ENCODE measurements at places on chromosomes 2 and 18.

DNA sequence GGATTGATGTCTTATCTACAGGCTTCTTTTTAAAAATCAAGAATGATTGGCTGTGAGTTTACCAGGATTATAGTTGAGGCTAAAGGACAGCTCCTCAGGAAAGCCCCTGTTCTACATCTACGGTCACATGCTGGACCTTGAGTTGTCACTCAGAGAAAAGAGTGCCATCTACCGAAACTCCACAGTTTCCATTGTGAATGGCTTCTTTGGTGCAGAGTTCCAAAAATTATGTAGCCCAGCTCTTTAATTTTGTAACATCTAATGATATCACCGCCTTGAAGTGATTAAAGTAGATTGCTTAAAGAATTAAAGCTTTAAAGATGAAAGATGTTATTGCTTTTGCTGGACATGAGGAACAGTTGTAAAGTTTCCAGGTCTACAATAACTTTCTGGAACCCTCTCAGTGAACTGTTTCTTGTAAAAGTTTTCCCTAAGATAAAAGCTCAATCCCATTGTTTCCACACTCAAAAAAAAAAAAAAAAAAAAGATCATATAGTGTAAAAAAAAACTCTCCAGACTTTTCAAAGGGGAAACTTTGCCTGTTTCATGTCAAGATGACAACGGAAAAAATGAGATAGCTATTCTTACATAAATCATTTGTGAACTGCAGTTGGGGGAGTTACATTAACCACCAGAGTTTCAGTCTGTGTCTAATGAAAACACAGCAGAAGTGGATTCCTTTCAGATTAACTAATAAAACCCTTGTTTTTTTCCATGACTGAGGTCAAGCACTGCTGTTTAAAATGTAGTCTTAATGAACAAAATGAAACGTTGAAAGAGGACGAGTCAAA is 4.3 kb downstream of the COL3A1 start:
- DNase-seq: no peak

GRCh38 chr2:23478087-23478932 is 93.3 kb downstream of the KLHL29 start:
- DNase-seq: peak; percentile 41

GRCh38 chr2:12694990-12695774 is 21.6 kb upstream of the TRIB2 start:
- no peak for DNase-seq

- DNase-seq: no peak
Observed at GRCh38 chr2:236291476-236291875, 27.3 kb upstream of the ASB18 start.

- peak; percentile 75 for DNase-seq
Observed at GRCh38 chr2:8677646-8678592, 3.9 kb upstream of the ID2 start.

DNA sequence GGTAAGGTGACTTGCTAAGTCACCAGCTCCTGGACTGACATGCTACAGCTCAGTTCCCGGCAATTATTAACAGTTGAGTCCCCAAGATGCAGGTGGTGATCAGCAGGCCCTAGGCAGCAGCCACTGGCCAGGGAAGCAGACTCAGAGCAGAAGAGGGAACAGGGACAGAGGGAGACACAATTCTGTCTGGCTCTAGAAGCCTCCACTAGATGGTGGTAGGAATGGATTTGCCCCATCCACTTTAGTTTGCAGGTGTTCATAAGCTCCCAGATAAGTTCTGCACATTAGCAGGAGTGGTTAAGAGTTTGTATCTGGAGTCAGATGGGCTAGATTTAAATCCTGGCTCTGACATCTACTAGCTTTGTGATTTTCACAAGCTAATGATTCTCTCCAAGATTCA is 25.5 kb upstream of the SLC1A4 start:
- no peak for DNase-seq

DNA sequence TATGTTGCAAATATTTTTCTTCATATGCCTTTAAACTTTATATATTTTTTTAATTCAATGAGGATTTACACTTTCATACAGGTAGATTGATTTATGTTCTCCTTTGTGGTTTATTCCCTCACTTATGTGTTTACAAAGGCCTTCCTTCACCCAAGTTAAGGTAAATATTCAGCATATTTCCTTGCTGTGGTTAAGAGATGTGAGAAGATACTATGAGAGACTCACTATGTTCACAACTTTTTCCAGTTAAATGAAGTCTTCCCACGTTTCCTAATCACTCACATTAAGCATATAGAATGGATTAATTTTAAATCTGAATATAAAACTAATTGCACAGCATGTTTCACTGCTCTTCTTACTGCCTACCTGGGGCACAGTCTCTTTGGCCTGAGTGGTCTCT is 597 bp downstream of the PECR start:
- no peak for DNase-seq

GRCh38 chr2:235083822-235084221 is 132.0 kb downstream of the SH3BP4 start:
- no peak for DNase-seq

All from NCI-H510A treated with DMSO at 0.1 percent for 48 hours (cell line).